ACHN (cell line): ENCODE measurements at places on chromosomes 4 and X.

DNA sequence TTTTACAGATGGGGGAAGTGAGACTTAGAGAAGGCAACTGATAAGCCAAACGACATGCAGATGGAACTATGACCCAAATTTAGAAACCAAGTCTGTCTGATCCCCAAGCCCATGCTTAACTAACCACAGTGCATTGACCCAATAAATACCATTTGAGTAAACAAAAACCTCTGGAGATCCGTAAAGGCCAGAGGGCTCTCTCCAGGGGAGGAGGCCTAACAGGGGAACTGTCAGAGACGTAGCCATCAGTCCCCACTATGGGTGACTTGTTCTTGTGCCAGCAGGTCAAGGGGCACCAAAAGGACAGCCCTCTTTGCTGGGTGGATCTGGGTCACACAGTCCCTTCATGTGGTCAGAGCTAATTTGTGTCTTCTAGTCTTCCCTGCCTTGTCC, 420.2 kb downstream of the BCOR start:
- DNase-seq, result no peak

- DNase-seq, result no peak
Measured at GRCh38 chr4:98601708-98602107, 56.7 kb downstream of the TSPAN5 start.

- DNase-seq, result no peak
Measured at GRCh38 chrX:135697601-135698000, 15.8 kb upstream of the CT45A1 start.

DNA sequence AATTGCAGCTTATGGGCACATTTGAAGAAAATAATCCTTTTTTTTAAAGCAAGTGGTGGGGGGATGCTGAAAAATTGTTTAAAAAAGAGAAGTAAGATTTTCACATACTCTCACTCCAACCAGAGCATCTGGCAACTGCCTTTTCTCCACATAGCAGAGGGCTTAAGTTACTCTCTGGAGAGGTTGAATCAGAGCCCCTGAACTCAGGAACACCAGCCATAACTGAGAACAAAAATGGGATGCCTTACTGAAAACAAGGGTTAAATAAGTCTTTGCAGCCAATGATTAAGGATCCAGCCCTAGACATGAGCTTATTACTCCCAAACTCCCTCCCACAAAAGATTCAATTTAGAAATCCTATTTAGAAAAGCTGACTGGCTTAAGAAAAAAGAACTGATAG, 27.5 kb downstream of the CASK start:
- DNase-seq, result no peak

DNA sequence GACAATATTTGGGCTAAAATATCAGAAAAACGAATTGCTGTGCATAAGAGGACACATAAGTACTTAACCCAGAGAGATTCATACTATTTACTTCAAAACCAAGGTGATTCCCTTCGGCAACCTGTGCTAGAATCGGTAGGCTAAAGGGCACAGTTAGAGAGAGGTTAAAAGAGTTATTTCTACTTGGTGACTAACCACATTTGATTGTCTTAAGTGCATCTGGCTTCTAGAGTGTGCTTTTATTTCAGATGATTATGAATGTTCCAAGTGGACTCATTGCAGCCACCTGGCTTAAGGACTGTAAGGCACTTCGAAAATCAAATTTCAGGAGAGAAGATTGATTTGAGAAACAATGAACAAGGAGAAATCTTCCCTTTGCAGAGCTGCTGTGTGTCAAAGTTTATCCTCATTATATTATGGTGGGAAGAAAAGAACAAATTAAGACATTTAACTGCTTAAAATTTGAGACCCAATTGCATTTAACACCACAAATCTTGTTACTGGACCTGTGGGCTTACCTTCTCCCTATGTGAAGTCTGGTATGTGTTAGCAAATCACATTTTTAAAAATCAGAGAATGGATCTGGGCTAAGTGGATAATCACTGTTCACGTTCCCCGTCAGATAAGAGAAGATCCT, 34.0 kb downstream of the PHOX2B start:
- no peak for DNase-seq

DNA sequence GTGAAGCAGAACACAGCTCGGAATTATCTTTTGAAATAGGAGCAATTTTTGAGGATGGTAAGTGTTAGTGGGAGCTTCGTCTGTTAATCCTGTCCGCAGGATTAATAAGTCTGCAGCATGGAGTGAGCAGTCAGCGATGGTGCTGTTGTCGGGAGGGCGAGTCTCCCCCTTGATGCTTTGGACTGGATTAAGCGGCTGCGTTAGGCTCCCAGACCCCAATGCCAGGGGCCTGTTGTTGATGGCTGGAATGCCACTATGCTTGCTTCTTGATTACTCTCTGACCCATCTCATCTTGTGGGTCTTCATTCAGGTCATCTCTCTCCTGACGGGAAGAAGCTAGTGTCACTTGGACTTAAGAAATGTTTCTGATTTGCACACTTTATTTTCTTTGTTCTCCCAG, 332.6 kb downstream of the ARHGAP10 start:
- no peak for DNase-seq

DNA sequence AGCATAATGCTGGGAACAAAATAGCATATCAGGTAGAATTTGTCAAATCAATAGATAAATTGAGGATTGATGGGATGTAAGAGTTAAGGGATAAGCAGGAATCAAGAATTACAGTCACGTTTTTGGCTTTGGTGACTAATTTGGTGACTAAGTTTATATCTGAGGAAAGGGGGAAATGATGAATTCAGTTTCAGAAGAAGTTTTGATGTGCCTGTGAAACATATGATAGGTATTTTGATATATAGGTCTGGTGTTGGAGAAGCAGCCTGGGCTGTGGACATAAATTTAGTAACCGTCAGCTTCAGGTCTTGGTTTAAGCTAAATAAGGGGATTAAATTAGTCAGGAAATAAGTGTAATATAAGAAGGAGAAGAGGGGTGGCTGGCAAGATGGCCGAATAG, 79.0 kb upstream of the EDA2R start:
- DNase-seq, result no peak

DNA sequence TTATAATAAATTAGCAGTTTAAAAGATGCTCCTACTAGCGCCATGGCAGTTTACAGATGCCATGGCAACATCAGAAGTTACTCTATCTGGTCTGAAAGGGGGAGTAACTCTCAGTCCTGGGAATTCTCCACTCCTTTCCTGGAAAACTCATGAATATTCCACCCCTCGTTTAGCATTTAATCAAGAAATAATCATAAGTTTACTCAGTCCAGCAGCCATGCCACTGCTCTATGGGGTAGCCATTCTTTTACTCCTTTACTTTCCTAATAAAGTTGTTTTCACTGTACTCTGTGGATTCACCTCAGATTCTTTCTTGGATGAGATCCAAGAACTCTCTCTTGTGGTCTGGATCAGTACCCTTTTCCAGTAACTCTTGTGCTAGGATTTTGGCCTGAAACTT, 52.3 kb downstream of the GUCY1B1 start:
- no peak for DNase-seq

- no peak for DNase-seq
Measured at GRCh38 chr4:113325876-113326615, 276.6 kb downstream of the ANK2 start.

DNA sequence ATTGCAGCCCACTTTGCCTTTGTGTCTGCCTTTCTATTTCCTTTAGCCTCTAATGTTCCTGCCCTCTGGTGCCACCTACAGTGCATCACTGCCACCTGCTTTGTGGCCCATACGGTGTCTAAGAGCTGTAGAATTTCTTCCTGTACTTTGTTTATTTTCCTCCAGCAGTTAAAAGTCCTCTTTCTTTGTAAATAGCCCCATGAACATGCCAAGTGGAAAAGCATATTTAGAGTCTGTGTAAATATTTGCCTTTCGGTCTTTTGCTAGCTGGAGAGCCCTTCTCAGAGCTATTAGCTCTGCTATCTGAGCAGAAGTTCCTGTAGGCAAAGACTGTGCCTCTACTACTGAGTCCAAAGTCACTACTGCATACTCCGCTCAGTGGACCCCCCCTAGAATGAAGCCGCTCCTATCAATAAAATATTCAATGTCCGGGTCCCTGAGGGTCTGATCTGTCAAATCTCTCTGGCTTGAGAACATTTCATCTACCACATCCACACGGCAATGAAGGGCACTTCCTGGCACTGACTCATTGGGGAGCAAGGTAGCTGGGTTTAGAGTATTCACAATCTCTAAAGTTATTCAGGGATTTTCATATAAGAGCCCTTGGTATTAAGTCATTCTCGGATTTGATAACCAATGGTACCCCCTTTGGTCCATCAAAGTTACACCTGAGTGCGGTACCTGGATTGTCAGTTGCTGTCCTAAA, 36.3 kb downstream of the SULT1E1 start:
- DNase-seq, result peak; percentile 20

DNA sequence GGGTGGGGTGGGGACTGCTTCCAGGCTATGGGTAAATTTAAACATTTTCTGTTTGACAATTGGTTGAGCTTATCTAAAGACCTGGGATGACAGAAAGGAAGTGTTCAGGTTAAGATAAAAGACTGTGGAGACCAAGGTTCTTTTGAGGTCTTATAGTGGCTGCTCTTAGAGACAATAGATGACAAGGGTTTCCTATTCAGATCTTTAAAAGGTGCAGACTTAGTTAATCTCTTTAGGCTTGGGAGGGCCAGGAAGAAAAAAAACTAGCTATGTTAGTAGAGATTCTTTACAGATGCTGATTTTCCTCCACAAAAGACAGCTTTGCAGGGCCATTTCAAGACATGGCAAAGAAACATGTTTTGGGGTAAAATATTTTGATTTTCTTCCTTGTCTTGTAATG, 972.5 kb downstream of the CCSER1 start:
- no peak for DNase-seq

DNA sequence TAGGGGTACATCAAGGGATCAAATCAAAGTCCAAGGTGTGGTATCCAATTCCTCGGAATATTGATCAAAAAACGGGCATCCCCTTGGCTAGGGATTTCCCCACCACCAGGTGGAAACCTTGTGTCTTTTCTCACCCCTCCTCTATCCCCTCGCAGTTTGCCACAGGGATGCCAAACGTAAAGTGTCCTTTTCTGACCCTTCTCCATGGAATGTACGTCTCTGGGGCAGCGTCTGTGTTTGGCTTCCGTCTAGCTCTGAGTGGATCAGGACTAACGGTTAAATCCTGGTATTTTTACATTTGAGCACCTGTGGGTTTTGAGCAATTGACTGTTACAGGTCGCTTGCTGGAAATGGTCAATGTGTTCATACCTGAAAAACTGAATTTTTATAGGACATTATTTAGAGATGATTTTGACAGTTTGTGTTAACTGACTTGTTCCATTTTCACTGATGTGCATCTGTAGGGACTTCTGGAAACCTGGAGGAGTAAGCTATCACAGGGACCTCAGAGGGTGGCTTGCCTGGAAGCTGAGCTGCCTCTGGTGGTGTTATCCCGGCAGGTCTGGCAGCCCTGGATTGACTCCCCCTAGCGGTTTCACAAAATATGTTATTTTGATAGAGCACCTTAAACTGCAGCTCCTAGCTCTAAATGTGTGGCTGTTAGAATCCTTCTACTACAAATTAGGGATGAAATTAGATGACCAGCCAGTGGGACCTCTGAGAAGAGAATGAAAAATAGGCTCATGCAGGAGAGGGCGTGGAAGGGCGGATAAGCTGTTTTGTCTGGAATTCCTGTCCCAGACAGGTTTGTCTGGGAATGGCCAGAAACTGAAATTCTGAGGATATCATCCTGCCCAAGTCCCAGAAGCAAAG, 8.8 kb upstream of the MGST2 start:
- DNase-seq, result peak; percentile 85

GRCh38 chr4:96407738-96408463, 568.0 kb downstream of the PDHA2 start:
- no peak for DNase-seq

DNA sequence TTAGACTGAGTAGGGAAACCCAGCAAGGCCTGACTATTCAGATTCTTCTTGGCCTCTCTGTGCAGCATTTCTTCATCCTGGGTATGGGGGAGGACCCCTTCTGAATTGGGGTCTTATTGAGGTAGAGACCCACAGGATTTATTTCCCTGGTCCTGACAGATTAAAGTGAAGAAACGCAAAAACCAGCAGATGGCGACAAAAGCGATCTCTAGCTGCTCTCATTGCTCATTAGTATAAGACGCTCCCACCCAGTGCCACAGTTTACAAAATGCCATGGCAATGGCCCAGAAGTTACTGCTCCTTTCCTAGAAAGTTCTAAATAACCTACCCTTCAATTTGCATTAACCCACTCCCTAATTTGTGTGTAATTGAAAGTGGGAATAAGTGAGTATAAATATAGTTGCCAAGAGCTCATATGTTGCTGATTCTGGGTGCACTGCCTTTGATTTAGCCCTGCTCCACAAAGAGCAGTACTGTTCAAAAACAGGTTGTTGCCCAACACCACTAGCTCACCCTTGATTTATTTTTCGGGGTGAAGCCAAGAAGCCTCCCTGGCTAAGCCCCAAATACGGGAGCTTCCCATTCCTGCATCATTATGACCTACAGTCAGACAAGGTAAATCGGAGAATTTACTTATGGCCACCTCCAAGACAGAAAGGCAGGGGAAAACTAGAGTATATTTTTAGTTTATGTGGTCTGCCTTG, 3.7 kb upstream of the BEX4 start:
- peak; percentile 30 for DNase-seq

GRCh38 chr4:75511841-75512240, 2.4 kb downstream of the RCHY1 start:
- no peak for DNase-seq

DNA sequence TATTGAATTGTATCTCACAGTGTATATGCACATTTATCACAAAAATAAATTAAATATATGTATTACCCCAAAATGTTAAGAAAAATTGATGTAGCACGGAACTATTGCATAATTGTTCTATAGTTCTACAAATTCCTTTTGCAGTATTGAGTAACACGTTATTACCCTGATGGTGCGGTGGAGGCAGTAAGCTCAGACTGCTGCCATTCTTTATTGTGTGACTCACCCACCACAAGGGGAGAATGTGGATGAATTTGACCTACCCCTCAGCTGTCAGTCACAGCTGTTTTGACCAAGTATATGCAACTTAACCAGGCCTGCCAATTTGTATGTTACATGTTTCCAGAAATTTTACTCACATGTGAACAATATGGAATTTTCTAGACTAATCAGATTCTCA, 506.6 kb downstream of the SH3BGRL start:
- no peak for DNase-seq

GRCh38 chr4:123976819-123977218, 580.2 kb downstream of the SPRY1 start:
- no peak for DNase-seq

DNA sequence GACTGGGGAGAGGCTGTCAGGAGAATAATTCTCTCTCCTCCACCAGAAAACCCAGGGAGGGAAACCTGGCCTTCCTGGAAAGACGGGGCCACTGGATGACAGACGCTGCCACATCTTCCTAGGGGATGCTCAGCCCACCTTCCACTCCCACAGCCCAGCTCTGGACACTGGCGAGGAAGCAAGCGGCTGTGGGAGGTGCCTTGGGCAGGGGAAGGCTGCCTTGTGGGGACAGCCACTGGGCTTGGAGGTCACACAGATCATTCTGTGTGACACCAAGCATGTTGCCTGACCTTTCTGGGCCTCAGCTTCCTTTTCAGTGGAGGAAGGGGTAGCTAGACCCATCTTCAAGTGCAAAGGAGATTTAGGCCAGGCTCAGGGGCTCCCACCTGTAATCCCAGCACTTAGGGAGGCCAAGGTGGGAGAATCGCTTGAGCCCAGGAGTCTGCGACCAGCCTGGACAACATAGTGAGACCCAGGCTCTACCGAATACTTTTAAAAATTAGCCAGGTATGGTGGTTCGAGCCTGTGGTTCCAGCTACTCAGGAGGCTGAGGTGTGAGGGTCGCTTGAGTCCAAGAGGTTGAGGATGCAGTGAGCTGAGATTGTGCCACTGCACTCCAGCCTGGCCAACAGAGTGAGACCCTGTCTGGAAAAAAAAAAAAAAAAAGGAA, 9.8 kb upstream of the MSX1 start:
- DNase-seq, result no peak

- no peak for DNase-seq
Measured at GRCh38 chr4:38621028-38621684, 42.8 kb upstream of the KLF3 start.

- DNase-seq, result no peak
Measured at GRCh38 chrX:121135488-121136207, 88.2 kb downstream of the GLUD2 start.
